ENCODE measurements at places on chromosomes 16 and 17.

GRCh38 chr16:81567987-81568748 is 123.6 kb downstream of the CMIP start:
- no peak for DNase-seq

DNA sequence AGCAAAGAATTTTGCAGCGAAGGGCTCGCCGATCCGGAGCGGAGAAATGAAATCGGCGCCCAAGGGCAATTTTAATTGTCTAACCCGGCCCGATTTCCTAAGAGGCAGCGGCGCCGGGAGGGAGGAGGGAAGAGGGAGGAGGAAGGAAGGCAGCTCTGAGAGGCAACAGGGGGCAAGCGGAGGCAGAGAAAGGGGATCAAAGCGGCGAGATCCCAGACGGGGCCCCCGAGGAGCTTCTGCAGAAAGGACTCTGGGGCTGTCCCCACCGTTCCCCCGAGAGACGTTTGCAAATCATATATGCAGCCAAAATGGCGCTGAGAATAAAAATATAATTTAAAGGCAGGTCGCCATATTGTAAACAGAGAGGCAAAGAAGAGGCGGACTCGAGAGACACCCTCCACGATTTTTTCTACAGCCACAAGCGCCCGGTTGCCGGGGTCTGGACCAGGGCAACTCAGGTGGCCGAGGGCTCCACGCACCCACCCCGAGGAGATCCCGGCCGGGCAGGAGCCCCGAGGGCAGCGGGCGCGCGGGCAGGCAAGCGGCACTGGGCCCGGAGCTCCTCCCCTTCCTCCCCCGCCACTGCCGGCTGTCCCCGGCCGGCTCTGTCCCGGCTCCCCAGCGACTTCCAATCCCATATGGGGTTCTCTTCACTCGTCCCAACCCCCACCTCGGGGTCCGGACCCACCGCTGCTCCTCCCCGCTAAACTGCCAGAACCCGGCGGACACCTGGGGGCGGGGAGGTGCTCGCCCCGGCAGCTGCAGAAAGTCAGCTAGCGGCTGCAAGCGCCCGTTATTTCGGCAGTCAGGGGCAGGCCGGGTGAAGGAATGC is 1.9 kb downstream of the PHF12 start:
- DNase-seq, result peak; percentile 59

DNA sequence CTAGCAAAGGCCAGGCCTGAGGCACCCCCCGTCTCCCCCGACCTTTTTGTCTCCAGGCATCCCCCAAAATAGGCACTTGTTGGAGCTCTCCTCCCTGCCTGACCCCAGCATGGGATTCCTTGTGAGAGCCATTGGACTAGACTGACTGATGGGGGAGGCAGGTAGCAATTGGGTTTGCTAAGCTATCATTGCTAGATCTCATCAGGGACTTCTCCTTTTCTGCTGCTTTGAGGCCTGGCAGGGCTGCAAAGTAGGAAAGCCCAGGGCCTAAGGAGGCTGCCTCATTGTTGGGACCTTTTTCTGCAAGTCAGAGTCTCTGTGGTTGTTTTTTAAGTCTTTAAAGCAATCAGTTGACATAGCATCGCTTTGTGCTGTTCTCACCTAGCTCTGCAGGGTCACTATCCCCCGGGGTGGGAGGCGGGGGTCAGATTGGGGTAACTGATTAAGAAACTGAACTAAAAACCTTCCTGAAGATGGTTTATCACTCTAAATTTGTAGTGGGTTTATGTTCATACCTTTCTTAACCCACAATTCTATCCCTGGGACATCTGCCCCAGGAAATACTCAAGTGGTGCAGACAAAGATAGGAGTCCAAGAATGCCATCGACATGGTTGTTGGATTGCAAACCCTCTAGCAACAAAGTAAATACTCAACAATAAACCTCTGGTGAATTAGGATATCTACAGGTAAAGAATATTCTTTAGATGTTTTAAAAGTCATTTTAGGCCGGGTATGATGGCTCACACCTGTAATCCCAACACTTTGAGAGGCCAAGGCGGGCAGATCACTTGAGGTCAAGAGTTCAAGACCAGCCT is 28.0 kb downstream of the LLGL2 start:
- DNase-seq, result no peak

- peak; percentile 14 for DNase-seq
Observed at GRCh38 chr17:10754109-10754508, 24.3 kb upstream of the TMEM220 start.

DNA sequence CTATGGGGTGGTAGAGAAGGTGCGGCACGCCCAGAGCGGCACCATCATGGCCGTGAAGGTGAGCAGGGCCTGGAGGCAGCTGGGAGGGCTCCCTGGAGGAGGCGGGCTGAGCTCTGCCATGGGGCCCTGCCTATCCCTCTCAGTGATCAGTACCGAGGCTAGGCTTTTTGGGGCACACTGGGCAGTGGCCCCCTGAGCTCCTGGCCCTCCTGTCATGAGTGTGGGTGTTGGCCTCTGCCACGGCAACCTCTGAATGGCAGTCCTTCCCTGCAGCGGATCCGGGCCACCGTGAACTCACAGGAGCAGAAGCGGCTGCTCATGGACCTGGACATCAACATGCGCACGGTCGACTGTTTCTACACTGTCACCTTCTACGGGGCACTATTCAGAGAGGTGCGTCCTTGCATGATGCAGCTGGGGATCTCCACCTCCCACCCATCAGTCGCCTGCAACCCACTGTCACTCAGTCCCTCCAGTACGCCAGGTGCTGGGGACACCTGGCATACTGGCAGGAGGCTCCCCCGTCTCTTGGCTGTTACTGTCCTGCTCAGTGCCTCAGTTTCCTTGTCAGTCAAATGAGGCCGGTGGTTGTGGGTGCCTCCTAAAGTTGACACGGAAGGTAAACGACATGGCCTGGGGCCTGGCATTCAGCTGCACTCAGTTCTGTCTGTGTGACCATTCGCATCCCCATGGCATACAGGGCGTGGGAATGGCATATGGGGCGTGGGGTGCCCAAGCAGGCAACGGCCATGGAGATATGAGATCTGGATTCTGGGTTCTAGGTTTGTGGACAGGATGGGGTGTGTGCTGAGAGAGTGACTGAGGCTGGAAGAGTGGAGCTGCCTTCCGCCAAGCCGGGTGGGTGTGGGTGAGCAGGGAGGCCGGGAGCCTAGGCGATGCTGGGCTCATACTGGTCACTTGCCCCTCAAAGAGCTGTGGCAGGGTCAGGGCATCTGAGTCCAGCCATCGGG is 16.4 kb downstream of the MAP2K3 start:
- DNase-seq, result no peak

DNA sequence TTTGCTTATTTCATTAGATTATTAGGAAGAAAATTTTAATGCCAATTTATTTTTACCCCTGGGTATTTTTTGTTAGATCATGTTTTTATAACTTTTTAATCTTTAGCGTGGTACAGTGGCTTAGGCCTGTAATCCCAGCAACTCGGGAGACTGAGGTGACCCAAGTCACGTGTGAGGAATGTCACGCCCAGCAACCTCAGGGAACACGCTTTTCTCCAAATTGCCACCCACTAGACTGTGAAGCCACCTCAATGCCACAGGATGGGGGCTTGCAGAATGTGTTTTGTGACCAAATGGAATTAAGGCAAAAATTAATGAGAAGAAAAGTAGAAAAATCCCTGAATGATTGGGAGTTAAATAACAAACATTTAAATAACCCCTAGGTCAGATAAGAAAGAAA is 141.8 kb downstream of the LAT start:
- no peak for DNase-seq

- DNase-seq, result peak; percentile 53
Observed at GRCh38 chr17:8056232-8056975, 17.5 kb downstream of the ALOX15B start.

DNA sequence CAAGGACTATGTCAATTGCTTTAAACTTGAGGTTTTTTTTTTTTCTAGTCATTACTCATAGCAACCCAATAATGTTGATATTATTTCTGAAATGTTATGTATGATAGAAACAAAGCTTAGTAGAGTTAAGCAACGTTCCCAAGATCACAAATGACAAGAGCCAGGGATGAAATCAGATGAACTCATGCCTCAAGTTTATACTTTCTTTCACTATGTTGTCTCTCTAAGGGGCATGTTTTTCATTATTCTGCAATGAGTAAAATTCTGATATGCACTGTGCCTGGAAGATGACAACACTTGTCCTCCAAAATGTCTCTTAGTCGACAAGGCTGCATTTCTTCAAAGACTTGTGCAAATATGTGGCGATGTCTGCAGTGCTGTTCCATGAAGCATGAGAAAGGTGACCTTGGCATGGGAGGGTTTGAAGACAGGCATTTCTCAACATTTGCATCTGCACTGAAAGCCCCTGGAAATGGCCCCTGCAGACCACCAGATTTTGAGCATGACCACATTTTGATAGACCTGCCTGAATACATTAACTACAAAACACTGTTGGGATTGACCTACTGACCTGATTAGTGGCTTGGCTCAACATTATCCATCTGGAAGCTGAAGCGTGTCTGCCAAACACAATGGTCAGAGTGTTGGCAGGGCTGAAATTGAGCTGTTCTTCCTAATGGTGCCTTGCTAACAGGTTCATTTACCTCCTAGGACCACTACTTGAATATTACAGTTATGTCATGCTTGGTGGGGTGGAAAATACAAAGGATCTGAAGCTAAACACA is 1027.5 kb downstream of the CDH11 start:
- DNase-seq, result no peak

DNA sequence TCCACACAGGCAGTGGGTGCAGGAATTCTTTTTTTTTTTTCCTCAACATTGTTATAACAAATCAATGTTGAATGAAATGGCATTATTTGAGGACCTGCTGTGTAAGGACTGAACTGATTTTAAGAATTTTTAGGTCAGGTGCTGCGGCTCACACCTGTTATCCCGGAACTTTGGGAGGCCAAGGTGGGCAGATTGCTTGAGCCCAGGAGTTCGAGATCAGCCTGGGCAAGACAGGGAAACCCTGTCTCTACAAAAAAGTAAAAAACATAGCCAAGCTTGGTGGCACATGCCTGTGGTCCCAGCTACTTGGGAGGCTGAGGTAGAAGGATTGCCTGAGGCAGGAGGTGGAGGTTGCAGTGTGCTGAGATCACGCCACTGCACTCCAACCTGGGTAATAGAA is 12.4 kb downstream of the MPRIP start:
- DNase-seq, result no peak

Measured in germinal center (tissue), 1 donor.